ENCODE measurements at places on chromosomes 3 and 15.

DNA sequence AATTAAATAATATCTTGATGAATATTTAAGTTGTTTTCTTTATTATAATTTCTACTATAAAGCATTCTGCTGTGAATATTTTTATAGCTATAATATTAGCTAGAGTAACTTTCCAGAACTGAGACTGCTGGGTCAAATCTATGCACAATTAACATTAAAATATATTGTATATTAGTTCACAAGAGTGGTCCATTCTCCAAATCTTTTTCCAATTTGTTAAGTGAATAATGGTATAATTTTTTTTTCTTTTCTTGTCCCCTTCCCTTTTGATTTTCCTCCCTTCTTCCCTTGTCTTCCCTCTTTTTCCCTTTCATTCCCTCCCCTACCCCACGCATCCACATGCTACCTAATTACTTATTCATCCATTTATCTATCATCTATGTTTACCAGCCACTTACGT is 977.5 kb downstream of the TUSC7 start:
- DNase-seq, result no peak

DNA sequence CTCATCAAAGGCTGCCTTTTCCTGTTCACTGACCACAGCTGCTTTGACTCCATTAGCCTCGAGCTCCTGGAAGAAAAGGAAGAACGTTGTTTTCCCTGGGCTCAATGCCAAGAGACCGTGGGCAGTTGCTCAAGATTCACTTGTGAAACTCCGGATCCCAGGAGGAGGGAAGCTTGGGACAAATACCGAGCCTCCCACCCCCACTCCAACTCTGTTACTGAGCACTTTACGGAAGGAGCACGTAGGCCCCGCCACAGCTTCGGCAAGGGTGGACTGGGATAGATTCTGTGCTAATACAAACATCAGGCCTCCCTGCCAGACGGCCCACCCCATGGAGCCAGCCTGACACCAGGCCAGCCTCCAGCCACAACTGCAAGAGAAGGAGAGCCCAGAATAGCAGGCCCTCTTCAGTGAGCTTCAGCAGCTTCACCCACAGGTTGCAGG is 10.8 kb upstream of the FANCD2 start:
- no peak for DNase-seq

DNA sequence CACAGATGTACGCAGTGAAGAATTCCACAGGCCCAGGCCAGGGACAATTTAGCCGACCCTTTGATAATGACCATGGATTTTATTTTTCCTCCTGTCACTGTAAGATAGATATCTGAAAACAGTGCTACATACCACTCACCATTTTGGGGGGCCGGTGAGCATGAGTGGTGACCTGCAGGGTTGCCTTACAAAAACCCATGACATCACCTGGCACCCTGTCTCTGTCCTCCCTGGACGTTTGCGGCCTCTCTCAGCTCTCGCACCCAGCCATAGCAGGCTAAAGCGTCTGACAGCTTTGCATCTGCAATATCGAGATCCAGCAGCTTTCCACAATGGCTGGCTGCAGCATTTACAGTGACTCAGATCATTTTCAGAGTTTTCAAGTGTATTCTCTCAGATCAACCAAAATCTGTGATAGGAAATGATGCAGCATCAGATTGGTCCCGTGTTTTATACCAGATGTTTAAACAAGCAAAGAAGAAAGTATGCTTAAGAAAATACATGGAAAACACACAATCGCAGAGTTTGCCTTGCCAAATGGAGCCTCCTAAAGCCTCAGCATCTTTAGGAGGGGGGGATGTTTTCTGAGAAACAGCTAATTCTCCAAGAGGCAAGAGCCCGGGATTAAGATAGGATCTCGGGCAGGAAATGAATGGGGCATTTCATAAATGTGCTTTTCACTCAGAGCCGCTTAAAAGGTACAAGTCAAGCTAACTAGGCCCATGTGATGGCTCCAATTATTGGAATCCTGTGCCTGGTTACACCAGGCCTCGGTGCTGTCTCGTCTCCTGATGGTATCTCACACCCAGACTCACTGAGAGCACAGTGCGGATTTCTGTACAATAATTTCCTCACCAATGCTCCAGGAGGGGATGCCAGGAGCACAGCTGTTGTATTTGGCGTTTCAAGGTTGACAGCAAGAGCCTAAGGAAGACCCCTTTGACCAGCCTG is 257.3 kb downstream of the XXYLT1 start:
- no peak for DNase-seq

- no peak for DNase-seq
Observed at GRCh38 chr3:46245146-46245545, 2.9 kb downstream of the CCR3 start.

DNA sequence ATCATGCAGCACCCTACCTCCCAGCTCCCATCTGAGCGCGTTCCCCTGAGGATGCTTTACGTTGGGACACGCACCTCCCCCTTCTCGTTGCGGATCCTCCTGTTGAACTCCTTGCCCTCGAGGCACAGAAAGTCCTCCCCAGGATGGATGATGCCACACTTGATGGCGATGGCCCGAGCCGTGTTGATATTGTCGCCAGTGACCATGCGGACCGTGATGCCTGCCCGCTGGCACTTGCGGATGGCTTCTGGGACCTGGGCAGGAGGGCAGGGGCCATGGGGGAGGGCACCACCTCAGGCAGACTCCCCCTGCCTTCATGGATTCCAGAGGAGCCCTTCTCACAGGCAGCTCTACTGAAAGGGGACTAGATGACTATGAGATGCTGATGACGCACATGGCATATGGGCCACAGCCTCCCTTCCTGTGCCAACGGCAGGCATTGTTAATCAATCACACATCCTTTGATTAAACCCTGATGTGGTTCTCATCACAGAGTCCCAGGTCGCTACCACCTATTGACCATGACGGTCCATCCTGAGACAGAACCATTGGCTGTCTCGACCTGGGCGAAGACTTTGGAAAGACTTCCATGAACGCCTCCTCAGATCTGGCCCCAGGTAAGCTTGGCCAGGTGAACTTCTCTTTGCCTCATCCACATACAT is 29.5 kb upstream of the SEC13 start:
- no peak for DNase-seq

DNA sequence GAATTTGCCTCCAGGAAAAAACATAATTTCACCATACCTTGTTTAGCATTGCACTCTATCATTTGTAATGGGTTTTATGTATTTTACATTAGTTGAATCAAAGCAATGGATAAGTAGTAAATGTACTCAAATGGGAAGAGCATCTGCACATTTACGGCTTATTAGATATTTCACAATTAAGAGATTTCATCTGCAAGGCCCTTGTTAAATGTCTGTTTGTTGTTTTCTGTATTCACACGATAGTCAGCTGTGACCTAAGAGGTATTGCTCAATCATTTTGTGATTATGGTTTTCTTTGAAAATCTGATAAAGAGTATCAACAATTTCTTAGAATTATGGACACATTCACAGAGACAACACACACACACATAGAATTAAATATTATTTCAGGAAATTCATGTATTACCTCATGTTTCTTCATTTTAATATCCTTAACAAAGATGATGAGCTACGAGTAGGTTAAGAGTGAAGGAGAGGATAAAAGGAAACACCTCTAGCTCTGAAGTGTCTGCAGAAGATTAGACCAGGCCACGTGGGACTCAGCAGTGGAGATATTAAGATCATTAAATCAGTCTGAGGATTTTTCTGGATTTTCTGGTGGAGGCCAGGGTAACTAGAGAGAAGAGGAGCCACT is 121.9 kb upstream of the POU1F1 start:
- no peak for DNase-seq

- DNase-seq, result no peak
Observed at GRCh38 chr3:12759097-12759679, at the start of gene TMEM40. TMEM40 (minus strand) TSS chr3:12759259; CDS start chr3:12749832, 9,427 bp downstream.

DNA sequence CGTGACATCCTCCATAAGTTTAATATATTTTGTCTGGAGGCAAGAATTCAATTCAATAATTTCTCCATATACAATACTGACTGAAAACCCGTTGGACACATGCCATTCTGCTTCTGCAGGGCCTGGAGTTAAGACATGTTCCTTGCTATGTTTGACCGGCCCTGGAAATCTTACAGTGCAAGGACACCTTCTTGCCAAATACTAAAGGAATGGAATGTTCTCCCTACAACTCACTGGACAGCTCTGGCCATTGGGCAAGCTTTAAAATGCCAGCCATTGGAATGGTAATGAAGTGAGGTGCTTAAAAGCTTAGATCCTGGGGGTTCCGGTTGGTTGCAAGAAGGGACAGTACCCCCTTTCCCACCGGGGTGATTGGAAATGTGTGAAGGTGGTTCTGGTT is 329.8 kb upstream of the PROK2 start:
- no peak for DNase-seq

- no peak for DNase-seq
Observed at GRCh38 chr3:37668818-37669610, 192.7 kb upstream of the CTDSPL start.

DNA sequence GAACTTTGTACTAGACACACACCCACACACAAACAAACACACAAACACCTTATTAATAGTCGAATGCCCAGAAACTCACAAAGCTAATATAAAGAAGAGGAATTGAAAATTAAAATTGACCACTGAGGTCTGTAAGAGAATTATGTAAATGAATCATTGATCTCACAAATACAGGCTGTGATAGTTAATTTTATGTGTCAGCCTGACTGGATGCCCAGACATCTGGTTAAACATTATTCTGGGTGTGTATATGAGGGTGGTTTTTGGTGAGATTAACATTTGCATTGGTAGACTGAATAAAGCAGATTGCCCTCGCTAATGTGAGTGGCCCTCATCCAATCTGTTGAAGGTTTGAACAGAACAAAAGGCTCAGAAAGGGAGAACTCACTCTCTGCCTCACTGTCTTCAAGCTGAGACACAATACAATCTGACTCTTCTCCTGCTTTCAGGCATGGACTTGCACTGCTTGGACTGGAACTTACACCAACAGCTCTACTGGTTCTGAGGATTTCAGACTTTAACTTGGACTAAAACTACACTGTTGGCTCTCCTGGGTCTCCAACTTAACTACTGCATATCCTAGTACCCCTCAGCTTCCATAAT is 199.4 kb upstream of the TTC14 start:
- DNase-seq, result no peak

DNA sequence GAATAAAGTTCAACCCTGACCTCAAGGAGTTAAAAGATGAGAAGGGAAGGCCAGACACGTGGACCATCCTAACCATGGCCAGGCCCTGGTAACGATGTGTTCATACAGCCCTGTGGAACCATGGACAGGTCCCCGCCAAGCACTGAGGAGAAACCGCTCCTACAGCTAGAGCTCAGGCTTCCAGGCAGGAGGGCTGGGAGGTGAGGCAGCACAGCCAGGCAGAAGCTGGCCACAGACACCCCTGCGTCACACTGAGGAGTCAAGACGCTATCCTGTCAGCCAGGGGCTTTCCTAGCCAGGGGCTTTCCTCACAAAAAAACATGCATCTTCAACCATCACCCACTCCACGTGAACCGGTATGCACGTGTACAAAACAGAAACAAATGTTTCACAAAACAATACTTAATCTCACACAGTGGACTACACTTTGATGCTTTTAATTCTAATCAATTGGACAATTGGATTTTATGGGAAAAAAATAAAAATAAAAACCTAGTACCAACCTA is 73.2 kb downstream of the TBC1D2B start:
- DNase-seq, result no peak

GRCh38 chr3:9686703-9687102 is 16.9 kb upstream of the CPNE9 start:
- no peak for DNase-seq

DNA sequence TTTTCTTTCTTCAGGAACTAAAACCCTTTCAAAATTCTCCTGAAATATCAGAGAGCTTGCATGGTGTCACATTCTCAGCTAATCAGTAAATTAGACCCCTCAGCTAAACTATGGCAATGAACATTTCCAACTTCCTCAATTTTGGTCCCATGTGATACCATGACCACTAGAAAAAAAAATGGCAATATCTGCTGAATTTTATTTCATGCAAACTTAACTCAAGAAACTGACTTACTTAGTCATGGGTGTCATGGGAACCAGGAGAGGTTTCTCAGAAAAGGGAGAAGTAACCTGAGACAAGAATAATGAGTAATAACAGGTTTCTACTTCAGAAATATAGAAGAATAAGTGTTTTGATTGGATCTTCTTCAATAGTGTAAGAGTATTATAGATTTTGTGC is 784.6 kb upstream of the ALCAM start:
- no peak for DNase-seq

DNA sequence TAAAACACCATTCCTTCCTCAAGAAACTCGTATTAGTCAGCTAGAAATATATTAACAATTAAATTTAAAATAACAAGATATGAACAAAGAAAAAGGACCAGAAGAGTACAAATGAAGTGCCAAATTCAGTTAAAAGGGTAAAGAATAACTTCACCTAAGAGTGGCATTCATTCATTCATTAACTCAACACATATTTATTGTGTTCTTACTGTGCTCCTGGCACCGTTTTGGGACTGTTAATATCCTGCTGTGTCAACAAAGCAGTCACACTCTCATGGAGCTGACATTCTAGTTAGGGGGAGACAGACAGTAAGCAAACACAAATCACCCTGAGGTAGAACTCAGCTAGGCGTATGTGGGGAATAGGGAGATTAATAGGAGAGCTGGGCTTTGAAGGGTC is 123.6 kb upstream of the DPPA4 start:
- DNase-seq, result no peak

GRCh38 chr3:98890965-98891910 is 10.3 kb downstream of the DCBLD2 start:
- no peak for DNase-seq

GRCh38 chr3:46665763-46666452 is 27.6 kb downstream of the ALS2CL start:
- no peak for DNase-seq

DNA sequence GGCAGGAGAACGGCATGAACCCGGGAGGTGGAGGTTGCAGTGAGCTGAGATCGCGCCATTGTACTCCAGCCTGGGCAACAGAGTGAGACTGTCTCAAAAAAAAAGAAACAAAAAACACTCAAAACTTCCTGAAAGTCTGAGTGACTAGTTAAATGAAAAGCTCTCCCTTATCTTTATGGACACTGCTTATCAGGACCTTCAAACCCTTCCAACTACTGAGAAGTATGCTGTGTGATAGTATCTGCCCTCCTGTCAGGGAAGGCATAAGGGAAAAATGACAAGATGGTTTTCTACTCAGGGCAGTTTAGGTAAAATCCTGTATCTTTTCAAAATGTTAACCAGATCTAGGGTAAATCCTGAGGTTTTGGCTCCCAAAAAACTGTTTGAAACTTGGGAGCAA is 21.8 kb downstream of the EMC7 start:
- DNase-seq, result no peak

- DNase-seq, result no peak
Observed at GRCh38 chr15:31106495-31107300, 5.2 kb upstream of the TRPM1 start.

DNA sequence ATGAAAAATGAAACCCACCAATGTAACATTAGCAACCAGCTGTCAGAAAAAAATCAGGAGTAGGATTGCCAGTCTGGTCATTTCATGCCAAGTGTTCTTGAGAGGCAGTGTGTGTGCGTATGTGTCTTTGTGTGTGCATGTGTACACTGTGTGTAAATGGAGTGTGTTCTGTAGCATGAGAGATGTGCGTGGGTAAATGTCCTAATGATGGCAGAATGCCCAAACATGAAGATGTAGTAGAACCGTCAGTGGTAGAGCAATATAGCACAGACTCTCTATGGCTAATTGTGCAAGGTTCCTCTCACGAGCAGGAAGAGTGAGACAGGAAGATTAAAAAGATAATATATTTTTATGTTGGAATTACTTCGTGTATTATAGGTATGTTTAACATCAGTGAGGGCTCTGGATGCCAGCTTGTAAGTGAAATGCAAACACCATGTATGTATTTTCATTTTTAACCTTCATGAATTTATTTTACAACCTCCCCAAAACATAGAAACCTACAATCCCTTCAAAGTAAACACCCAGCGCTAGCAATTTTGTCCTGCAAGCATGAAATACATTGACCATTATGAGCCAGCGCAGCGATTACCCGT is 1038.7 kb downstream of the IGSF11 start:
- DNase-seq, result no peak

Data from activated CD4-positive, alpha-beta T cell treated with anti-CD3 and anti-CD28 coated beads, Interleukin-2, Interleukin-4, amounts not matched to agents 100 ng/mL and 50 ng/mL, durations not matched to agents 16 hours and 8 hours (primary cell).